Prostate gland (tissue), 2 donors: ENCODE measurements at places on chromosomes 3 and 15. TPM values are rescaled to one million over a fixed set of nuclear protein-coding genes. Genes with fewer than 3 reads are reported as not detected.
A peak's percentile ranks its signal among the peaks of the same experiment; 100 is the strongest.

GRCh38 chr3:143720381-143720780 is 127.9 kb downstream of the SLC9A9 start:
- DNase-seq: no peak
- H3K27me3 ChIP-seq: no peaks in the 10 kb centered on the region
- no peaks in the 10 kb centered on the region for H3K4me1 ChIP-seq
- H3K4me3 ChIP-seq: no peak overlapping the region
- no peaks in the 10 kb centered on the region for H3K36me3 ChIP-seq
- no peak overlapping the region for H3K27ac ChIP-seq

DNA sequence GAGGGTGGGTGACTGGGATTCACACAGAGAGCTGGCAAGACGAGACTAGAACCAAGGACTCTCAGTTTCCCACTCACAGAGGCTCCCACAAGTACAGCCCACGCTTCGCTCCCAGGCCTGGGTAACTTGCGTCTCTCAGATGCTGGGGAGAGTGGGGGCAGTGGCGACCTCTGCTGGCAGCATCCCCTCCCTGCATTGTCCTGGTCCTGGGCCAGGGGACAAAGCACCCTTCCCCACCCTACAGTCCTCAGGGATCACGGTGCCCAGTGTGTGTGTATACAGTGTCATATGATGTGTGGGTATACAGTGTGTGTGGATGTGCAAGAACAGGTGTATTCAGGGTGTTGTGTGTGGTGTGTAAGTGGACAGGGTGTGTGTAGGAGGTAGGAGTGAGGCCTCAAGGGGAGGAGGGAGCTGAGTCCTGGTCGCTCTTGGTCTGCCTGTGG is 12.8 kb downstream of the VILL start:
- peak overlapping the region; percentile 86 for H3K27ac ChIP-seq
- no peak overlapping the region for H3K4me3 ChIP-seq
- no peaks in the 10 kb centered on the region for H3K27me3 ChIP-seq
- DNase-seq: peak; percentile 65

DNA sequence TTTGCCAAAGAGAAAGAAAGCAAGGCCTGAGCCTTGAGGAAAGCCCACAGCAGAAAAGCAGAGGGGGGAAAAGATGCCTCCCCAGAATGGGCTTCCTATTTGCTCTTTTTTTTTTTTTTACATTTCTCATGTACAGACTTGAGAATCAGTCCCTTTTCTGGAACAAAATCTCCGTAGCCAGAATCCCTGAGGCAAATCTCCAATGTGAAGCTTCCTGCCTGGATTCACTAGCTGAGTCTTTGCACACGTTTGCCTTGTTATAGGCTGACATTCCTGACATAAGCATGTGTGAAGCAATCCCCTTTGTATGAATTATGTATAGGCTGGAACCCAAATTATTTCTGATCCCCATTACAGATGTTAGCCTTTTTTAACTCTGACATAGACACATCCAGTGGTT is 52.2 kb upstream of the ACTL6A start:
- no peak for DNase-seq
- no peaks in the 10 kb centered on the region for H3K36me3 ChIP-seq
- no peak overlapping the region for H3K4me3 ChIP-seq
- no peaks in the 10 kb centered on the region for H3K27me3 ChIP-seq

Gene XCR1
- not detected for total RNA-seq

Gene P2RY1
- 14.3 TPM for total RNA-seq

Gene RETNLB
- total RNA-seq: not detected

Gene TERC
- total RNA-seq: 1,013 TPM

Gene PLA2G4D
- total RNA-seq: 2.1 TPM
